ENCODE measurements at places on chromosomes 7 and 10. TPM values are rescaled to one million over a fixed set of nuclear protein-coding genes. Genes with fewer than 3 reads are reported as not detected.

DNA sequence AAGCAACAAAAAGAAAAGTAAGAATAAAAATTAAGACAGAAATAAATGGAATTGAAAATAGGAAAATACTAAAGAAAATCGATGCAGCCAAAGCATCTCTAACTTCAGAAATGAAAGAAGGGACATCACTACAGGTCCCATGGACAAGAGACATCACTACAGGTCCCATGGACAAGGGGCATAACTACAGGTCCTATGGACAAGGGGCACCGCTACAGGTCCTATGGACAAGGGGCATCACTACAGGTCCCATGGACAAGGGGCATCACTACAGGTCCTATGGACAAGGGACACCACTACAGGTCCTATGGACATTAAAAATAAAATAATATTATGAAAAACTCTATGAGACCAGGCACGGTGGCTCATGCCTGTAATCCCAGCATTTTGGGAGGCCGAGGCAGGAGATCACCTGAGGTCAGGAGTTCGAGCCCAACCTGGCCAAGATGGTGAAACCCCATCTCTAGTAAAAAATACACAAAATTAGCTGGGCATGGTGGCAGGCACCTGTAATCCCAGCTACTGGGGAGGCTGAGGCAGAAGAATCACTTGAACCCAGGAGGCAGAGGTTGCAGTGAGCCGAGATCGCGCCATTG is 101.0 kb upstream of the DNAAF5 start:
- peak; percentile 31 for DNase-seq

GRCh38 chr7:130099331-130099730 is 29.0 kb downstream of the KLHDC10 start:
- DNase-seq = no peak

DNA sequence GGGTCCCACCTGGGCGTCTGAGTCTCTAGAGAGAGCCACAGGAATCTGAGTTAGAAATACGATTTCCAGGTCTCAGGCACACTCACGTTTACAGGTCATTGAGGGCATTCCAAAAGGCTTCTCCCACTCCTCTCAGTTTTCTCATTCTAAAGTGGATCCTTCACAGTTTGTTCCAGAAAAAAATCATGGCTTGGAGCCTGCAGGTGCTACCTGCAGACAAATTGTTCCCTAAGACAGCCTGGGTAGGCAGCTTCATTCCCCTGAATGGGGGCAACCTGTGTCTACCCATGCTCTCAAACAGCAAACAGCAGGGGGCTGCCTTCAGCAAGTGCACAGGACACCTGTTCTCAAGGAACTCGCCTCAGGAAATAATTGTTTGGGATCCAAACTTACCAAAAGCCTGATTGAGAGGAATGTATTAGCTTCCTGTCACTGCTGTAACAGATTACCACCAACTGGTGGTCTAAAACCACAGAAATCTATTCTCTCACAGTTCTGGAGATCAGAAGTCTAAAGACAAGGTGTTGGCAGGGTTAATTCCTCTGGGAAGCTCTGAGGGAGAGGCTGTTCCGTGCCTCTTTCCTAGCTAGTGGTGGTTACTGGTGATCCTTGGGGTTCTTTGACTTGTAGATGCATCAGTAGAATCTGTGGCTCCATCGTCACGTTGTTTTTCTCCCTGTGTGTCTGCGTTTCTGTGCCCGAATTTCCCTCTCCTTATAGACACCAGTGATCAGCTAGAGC is 117.2 kb downstream of the RAB11FIP2 start:
- DNase-seq = peak; percentile 63

DNA sequence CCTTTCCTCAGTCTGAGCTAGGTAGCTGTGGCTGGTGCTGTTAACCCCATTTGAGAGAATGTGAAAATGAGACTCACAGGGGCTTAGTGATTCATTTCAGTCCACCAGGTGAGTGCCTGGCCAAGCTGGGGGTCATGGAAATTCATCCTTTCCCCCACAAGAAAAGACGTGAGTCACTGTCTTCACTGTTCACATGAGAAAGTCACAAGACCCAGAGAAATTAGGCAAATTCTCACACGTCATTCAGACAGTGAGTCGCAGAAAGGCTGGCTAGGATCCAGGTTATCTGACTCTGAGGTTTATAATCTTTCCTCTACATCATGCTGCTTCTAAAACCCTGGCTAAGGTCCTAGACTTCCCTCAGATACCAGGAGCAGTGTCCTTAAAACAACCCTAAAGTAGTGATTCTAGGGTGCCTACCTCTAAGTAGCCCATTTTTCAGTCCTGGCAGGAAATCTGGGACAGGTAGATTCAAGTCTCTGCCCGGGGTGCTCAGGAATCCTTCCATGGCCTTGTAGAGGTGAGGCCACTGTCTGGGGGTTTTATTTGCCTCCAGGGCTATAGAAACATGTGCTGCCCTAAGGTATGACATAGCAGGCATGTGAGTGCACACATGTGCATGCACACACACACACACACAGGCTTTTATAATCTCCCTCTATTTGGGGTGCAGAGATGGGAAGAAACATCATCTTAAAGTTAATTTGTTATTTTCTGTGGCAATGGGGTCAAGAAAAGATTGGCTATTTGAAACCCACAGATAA is 427.9 kb upstream of the CELF2 start:
- no peak for DNase-seq

DNA sequence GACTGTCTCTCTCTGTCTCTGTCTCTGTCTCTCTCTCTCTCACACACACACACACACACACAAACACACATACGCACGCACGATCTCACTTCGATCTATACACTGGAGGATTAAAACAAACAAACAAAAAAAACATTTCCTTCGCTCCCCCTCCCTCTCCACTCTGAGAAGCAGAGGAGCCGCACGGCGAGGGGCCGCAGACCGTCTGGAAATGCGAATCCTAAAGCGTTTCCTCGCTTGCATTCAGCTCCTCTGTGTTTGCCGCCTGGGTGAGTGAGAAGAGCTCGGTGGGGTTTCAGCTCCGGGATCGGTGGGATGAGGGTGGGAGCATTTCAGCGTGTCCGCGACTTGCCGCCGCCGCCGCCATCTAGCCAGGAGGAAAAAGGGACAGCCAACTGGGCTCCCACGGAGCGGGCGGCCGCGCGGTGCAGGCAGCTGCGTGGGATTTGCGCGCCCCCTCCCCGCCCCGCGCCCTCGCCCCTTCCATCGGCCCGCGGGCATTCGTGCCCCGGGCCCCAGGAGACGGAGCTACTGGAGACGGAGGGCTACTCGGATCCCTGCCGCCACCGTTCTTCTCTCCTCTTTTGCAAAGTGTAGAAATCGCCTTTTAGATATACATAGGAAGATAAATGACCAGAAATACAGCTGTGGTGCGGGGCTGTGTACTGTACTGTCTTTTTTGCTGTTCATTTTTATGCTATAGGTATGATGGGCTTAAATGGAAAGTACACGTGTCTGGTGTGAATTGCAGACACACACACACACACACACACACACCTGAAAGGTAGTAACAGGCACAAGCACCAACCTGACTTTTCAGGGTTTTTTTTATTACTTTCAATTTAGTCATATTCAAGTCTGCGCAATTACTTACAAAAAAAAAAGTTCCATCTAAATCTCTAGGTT is 581 bp downstream of the PTPRZ1 start:
- DNase-seq = peak; percentile 78

Gene HOXA13
- total RNA-seq = not detected

Gene UPK3BL2
- total RNA-seq = 9.8 TPM

- DNase-seq = peak; percentile 64
Observed at GRCh38 chr10:26221541-26221940, 5.0 kb downstream of the GAD2 start.

DNA sequence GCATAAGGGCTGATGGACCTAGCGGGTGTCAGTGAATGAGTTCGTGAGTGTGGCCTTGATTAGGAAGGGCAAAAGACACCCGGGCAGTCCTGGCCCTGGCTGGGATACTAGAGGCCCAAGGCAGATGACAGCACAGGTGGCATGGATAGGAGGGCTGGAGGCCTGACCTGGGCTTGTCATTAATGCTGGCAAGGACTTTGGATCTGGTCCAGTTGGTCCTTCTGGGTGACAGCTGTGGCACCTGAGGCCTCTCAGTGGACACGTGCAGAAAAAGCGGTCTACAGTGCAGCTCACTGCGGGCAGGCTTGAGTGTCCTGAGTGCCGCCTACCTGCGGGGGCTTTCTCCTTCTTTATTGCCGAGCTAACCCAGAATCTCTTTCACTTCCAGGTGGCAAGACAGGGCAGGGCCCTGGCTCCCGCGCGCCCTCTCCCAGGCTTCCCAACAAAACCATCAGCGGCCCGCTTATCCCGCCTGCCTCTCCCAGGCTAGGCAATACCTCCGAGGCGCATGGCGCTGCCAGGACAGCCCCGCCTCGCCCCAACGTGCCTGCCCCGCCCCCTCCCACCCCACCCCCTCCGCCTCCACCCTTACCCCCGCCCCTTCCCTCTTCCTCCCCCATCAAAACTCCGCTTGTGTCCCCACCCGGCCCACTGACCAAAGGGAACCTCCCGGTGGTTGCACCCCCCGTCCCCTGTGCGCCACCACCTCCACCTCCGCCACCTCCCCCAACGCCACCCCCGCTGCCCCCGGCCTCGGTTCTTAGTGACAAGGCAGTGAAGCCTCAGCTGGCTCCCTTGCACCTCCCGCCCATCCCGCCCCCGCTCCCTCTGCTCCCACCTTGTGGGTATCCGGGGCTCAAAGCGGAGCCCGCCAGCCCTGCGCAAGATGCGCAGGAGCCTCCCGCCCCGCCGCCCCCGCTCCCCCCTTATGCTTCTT is 77.4 kb downstream of the WIPF3 start:
- DNase-seq = peak; percentile 92

DNA sequence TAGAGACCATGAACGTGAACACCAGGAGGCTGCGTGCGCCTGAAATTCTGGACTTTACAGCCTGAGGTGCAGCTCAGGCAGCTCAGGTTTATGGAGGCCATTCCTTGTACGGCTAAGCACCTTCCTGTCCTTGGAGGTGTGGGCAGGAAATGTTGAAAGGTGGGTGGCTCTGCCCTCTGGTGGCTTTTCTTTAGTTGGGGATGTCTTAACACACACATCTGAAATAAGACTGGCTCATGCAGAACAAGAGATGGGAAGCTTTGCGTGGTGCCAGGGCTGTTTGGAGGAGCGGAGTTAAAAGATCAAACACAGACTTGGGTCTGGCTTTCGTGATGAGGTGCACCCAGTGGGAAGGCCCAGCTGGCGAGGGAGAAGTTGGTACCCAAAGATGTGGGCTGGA is 64.1 kb downstream of the DOCK1 start:
- peak; percentile 80 for DNase-seq

DNA sequence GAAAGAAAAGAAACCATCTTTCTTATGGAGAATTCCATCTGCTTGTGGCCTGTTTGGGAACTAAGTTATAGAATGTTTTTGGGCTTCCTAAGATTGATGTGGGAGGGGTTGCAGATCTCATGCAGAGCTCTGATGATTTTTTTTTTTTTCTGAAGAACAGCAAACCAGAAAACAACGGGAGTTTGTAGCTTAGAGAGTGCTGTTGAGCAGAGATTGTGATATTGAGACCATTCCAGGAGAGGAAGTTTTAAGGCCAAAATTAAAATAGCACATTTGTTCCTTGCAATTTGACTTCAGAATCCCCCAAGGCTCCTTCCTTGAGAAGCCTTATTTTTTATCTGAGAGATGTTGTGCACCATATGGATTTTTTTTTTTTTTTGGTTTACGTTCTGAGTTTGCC is 159.5 kb upstream of the NRP1 start:
- no peak for DNase-seq

All from endodermal cell (in vitro differentiated cells).